AG09319 (cell line): ENCODE measurements at places on chromosomes 3 and 15.
A peak's percentile ranks its signal among the peaks of the same experiment; 100 is the strongest.

- DNase-seq, result no peak
These were observed 68.0 kb downstream of the CNTN3 start for GRCh38 chr3:74546426-74546825.

GRCh38 chr3:102102394-102102793, 253.1 kb downstream of the NFKBIZ start:
- no peak for DNase-seq

DNA sequence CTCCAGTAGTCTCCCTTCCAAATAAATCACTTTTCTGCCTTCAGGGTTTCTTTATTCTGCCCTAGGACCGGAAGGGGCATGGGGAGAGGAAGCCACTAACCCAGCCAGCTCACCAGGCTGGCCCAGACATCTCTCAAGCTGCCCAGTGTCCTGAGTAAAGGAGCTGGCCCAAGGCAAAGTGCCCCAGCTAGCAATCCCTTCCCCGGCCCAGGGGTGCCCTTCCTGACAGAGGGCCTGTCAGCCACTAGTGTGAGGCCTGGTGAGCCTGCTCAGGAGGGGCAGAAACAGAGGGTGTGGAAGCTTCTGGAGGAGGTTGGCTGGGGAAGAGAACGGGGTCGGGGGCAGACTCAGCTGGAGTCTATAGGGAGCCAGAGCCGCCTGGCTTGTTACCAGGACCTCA, 22.2 kb downstream of the SHF start:
- no peak for DNase-seq

DNA sequence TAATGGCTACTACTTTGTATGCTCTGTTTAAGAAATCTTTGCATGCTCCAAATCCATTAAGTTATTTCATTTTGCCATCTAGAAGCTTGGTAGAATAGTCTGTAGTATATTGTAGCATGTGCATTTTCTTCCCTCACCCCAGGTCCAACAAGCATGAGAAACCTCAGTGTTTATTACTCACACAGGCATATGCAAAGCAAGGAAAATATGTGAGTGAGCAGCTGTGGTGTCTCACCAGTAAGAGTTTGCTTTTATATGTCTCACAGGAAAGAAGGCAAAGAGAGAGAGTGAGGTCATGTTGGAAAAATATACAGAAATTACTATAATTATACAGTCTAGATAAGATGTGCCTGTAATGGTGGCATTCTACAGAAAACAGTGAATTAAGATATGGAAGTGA, 312.5 kb downstream of the C3orf38 start:
- no peak for DNase-seq

GRCh38 chr3:13648060-13649001, 99.4 kb downstream of the FBLN2 start:
- peak; percentile 45 for DNase-seq

DNA sequence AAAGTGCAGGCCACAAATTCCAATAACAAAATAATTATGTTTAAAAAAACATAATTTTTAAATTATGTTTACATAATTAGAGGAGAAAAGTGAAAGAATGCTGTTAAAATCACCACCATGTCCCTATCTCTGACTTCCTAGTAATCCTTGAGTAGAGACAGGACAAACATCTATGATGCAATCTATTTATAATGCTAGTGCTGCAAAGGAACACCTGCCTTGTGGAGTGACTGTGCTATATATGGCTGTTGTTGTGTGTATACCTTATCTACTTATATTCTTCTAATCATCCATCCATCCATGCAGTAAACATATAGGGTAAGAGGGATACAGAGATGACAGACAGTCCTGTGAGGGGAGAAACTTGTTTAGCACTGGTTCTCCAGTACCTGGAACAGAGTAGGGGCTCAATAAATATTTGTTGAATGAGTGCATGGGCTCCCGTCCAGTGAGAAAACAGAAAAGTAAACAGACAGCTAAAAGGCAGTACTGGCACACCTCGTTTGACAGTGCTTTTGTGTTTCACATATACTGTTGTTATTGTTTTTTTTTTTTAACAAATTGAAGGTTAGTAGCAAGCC, 229.3 kb upstream of the UBE2E1 start:
- DNase-seq, result no peak
